ENCODE measurements at places on chromosomes 3 and 15.

GRCh38 chr3:159866201-159866746 lies 122.4 kb upstream of the IL12A start:
- no peak for DNase-seq

- no peak for DNase-seq
Measured at GRCh38 chr3:64488939-64489338, 198.9 kb downstream of the ADAMTS9 start.

- DNase-seq = no peak
Measured at GRCh38 chr15:28957606-28958498, 72.1 kb downstream of the APBA2 start.

DNA sequence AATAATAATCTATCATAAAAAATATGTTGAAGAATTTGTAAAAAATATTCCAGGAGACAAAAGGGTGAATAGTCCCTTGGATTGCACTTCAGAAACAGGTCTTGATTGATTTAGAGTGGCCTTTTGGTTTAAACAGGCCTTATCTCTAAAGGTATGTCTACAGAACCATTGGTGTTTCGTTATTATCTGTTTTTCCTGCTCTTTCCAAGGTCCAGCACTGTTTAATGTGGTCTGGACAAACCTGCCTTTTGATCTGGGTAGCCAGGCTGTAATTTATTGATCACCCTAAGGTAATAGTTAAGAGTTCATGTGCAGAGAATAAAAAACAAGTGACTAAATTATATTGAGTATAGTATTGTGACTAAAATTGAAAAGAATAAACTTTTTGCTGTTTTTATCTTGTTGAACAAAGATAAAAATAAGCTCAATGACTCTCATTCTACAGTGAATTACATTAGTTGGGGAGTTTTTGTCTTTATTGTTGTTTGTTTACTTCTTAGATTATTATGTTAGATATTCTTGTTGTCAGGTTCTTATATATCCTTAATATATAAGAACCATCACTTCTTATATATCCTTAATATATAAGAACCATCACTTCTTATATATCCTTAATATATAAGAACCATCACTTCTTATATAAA lies 25.1 kb downstream of the SLC2A2 start:
- no peak for DNase-seq

- DNase-seq = no peak
Measured at GRCh38 chr15:55017635-55018034, 179.1 kb downstream of the RSL24D1 start.

- no peak for DNase-seq
Measured at GRCh38 chr15:47397655-47398054, 319.6 kb upstream of the SEMA6D start.

- DNase-seq = no peak
Measured at GRCh38 chr3:36562945-36563344, 182.6 kb downstream of the STAC start.

DNA sequence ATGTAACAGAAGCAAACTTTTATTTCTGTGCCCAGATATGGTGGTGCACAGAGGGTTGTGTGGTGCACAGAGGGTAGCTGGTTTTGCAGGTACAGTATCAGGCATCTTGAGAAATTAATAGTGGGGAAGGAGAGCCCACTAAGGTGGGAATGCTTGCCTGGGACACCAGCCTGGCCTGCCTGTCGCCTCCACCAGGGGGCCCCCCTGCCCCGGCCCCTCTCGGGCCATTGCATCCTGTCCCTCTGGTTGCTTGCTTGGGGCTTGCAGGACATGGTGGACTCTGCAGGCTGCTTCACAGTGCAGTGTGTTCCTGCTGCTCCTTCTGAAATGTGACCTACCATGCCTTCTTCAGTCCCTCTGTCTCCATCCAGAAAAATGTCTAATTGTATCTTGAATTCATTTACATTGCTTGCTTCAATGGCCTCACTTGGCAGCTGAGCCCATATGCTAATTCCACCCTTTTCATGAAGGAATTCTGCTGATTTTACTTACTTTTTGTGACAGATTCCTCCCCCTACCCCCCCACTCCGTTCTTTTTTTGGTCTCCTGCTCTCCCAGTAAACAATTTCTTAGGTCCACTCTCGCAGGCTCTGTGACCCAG lies 73.6 kb downstream of the EEFSEC start:
- no peak for DNase-seq

- DNase-seq = no peak
Measured at GRCh38 chr15:36748366-36749115, 169.1 kb downstream of the CDIN1 start.

GRCh38 chr3:60364475-60364874 lies 886.8 kb downstream of the FHIT start:
- no peak for DNase-seq

DNA sequence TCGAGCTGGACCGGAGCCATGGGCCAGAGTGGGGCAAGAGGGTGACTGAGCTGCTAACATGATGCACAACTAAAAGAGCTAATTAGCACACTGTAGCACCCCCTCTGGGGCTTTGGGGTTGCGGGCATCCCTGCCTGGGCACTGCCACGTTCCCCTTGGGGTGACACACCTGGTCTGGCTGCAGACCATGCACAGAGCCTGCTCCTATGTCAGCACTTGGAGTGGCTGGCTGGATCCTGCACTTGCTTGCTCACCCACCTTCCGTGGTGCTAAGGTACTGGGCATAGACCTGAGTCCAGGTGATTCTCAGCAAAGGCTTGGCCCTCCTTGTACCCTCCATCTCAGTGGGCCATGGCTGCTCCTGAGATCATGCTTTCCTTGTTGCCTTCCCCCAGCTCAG lies 12.8 kb upstream of the SPTBN5 start:
- no peak for DNase-seq

GRCh38 chr3:53650424-53650823 lies 156.0 kb downstream of the CACNA1D start:
- peak; percentile 1 for DNase-seq

- DNase-seq = no peak
Measured at GRCh38 chr3:110738531-110738930, 333.1 kb upstream of the NECTIN3 start.

DNA sequence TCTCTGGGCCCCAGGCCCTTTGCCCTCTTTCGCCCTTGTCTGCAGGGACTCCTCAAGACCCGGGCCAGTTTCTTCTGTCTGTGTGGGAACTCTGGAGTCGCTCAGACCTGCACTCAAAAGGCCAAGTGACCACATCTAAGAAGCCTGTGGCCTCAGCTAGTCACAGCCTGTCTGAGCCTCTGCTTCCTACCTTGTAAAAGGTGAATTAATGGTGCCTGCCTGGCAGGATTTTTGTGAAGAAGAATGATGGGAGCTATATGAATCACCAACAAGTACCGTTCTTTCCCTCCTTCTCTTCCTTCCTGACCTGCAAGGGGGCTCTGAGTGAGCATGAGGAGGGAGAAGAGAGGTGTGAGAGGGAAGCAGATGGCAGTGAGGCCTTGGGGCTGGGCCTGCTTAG lies 7.5 kb downstream of the PLIN1 start:
- DNase-seq = no peak

GRCh38 chr3:122014741-122015140 lies 7.3 kb downstream of the ILDR1 start:
- no peak for DNase-seq

GRCh38 chr3:55128225-55128823 lies 200.5 kb upstream of the LRTM1 start:
- no peak for DNase-seq

DNA sequence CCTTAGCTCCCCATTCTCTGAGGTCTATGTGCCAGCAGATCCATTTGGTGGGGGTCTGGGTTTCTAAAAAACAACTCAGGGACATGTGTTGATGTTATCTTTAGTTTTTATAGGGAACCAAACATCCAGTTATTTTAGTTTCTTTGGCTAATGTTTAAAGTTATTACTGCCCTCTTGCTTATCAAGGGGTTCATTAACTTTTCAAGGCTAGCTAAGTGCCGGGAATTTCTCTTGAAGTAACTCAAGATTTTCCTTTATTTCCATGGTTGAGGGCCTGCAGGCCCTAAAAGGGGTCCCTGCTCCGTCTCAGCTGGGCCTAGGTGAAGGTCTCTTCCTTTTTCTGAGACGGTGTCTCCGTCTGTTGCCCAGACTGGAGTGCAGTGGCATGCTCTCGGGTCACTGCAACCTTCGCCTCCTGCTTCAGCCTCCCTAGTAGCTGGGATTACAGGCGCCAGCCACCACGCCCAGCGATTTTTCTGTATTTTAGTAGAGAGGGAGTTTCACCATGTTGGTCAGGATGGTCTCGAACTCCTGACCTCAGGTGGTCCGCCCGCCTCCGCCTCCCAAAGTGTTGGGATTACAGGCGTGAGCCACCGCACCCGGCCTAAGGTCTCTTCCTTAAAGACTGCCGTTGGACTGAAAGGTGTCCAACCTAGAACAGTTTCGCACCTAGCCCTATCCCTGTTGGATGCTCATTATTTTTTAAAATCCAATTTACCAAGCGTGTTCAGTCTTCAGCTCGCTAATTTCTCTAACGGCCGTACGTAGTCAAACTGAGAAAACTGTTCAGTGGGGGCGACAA lies 1.3 kb upstream of the OXSR1 start:
- no peak for DNase-seq

DNA sequence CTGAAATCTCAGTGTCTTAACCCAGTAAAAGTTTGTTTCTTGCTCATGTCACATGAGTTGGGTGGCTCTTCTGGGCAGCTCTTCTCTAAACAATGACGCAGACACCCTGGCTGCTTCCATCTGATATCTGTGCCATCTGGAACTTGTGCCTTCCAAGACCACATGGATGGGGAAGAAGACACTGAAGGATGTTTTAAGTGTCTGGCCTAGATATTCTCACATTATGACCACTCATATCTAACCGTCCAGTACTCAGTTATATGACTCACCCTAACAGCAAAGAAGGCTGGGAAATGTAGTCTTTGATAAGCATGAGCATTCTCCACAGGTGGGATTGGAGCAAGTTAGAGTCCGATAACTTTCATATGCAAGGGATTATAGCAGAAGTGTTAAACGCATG lies 66.4 kb downstream of the RYR3 start:
- DNase-seq = no peak

DNA sequence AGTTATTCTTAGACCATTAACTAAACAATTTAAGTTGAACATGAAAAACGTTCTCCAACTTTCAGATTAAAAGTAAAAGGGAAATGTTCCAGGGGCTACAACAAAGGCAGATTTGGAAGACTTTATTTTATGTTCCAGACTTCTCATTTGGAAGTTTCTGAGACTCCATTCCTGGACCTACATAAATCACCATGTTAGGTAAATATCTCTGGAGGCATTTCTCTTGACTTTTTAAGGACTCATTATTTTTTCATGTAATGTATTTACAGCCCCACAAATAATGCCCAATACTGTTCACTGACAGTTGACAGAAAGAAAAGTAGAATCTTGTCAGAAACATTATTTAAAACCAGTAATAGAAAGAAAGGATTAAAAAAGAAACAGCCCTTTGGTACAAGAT lies 352.1 kb downstream of the SLC9A9 start:
- no peak for DNase-seq

- no peak for DNase-seq
Measured at GRCh38 chr3:41522612-41523011, 323.3 kb downstream of the CTNNB1 start.

DNA sequence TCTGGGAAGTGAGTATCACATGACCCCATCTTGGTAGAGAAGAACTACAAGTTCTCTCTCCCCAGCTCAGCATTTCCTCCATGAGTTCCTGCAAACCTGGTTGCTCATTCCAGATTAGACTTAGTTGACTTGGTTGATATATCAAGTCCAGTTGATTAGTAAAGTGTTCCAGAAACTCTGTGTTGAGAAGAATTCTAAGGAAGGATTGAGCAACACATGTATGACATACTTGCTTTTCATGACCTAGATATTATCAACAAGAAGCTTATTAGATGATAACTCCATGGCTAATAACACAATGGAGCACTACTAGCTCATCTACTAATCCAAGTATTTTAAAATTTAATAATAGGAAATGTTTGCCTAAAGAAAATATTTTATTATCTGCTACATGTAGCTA lies 6.4 kb upstream of the EID1 start:
- DNase-seq = no peak

- no peak for DNase-seq
Measured at GRCh38 chr3:163692494-163692893, 1385.8 kb downstream of the SI start.

- DNase-seq = no peak
Measured at GRCh38 chr3:177150218-177150916, 46.9 kb downstream of the TBL1XR1 start.

DNA sequence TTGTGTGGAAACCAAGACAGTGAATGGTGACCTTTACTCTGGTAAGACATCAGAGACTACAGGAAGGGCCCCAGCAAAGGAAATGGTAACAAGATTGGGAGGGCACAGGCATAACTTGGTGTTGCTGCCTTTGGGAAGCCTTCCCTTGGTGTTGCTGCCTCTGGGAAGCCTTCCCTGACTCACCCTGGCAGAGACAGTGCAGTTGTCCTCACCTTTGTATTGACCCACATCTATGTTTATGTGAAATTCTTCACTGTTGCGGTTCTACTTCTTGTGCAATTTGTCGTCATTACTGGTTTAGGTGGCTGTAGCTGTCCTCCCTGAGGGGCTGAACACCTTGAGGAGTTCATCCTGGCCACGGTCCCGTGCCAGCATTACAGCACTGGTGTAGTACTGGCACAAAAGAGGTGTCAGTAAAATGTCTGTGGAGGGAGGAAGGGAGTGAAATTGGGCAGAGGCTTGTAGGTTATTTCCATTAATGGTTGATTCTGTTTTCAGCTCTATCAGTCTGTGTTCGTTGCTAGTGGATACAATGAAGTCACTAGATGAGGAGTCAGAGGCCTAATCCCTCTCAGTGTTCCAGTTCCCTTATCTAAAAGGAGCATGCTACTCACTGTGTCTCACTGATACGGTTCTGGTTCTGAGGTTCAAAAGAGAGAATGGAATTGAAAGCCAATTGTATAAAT lies 21.6 kb downstream of the IFT122 start:
- DNase-seq = no peak

Measured in stimulated activated CD4-positive, alpha-beta T cell treated with anti-CD3 and anti-CD28 coated beads, Interleukin-12 subunit alpha, Interleukin-12 subunit beta, amount 100 ng/mL, for 48 hours (primary cell).